ENCODE measurements at places on chromosomes 5 and 9. TPM values are rescaled to one million over a fixed set of nuclear protein-coding genes. Genes with fewer than 3 reads are reported as not detected.

The NFIL3 gene
- 41.5 TPM for polyA plus RNA-seq

The GFI1B gene
- polyA plus RNA-seq: 0.77 TPM

The GARIN3 gene
- not detected for polyA plus RNA-seq

The CKMT2 gene
- polyA plus RNA-seq: 5.6 TPM

DNA sequence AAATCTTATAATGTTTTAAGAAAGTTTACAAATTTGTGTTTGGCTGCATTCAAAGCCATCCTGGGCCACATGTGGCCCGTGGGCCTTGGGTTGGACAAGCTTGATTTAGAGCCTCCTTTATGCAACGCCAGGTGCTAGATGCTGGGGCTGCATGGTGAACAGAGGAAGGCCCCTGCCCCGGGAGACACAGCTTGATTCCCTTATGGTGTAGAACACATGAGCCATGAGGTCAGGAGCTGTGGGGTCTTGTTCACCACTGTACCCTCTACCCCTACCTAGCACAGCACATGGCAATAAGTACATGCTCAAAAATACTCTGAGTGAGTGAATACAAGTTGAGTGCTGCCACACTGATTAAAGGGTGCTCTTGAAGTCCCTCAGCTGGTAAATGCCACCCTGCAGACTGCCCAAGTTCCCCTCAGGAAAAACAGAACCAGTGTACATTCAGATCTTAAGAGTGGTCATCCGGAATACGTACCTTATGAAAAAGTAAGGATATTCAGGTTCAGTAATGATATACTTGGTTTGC is 71.9 kb downstream of the ARRDC3 start:
- H3K4me3 ChIP-seq: no peak overlapping the region
- peaks cover 83% of the 10 kb centered on the region for H3K4me1 ChIP-seq
- H3K27me3 ChIP-seq: no peaks in the 10 kb centered on the region
- H3K36me3 ChIP-seq: no peaks in the 10 kb centered on the region

DNA sequence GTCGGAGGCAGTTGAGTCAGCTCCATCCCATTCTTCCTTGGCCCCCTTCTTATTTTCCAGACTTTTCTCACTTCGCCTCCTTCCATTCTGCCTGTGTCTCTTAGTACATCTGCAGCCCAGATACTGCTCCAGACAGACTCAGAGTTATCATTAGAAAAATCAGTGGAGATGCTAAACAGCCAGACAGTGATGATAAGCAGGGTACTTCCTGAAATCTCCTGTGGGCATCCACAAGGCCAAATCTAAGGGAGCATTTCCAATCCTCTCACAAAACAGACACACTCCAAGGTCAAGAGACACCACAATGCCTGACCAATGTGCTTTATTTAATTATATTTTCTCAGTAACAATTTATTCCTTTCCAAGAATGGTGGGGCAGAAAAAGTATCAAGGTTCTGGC is 14.5 kb upstream of the RLN1 start:
- H3K27ac ChIP-seq: no peak overlapping the region

DNA sequence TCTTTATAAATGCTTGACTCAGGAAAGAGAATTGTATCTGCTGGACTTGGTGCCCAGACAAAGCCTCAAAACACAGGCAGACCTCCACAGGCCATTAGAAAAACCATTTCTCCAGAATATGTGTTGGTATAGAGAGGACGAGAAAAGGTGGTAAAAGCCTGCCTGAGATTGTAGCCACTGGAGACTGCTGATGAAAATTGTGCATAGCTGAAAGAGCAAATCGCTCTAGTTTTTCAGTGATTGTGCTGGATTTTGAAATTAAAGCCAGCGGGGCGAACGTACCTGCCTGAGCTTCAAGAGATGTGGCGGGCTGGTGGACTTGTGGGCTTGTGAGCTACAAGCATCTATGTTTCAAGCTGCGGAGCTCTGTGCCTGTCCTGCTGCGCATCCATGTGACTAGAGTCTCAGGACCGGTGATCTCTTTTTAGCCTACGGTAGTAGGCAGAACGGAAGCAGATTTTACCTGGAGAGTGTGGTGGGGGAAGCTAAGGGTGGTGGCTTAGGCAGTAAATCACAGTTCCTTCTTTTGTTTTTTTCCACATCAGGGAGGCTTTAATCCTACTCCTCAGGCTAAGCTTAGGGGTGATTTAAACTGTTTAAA is 193.6 kb downstream of the SREK1 start:
- H3K27me3 ChIP-seq: no peaks in the 10 kb centered on the region
- H3K4me3 ChIP-seq: no peak overlapping the region
- H3K27ac ChIP-seq: no peak overlapping the region
- no peak for DNase-seq

DNA sequence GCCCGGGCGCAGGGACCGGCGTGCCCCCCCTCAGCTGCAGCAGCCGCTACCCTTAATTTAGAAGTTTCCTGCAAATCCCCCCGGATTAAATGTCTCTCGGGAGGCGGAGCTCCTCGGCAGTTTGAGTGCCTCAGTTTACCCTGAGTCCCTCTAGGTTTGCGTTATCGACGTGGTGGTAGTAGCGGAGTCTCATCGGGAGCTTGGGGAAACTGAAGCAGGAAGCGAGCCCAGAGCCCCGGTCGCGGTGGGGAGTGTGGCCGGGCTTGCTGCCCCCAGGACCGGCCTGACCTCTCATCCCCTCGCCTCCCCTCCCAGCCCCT is 529 bp upstream of the TPM2 start:
- H3K27ac ChIP-seq: peak overlapping the region; percentile 87
- peaks cover 4% of the 10 kb centered on the region for H3K4me1 ChIP-seq
- H3K27me3 ChIP-seq: no peaks in the 10 kb centered on the region
- H3K4me3 ChIP-seq: peak overlapping the region; percentile 68
- H3K36me3 ChIP-seq: no peaks in the 10 kb centered on the region

GRCh38 chr9:1298046-1298445 is 247.9 kb downstream of the DMRT2 start:
- H3K27ac ChIP-seq: no peak overlapping the region
- no peaks in the 10 kb centered on the region for H3K36me3 ChIP-seq
- H3K27me3 ChIP-seq: no peaks in the 10 kb centered on the region
- no peaks in the 10 kb centered on the region for H3K4me1 ChIP-seq

- H3K27me3 ChIP-seq: no peaks in the 10 kb centered on the region
- H3K27ac ChIP-seq: no peak overlapping the region
- no peaks in the 10 kb centered on the region for H3K4me1 ChIP-seq
- no peaks in the 10 kb centered on the region for H3K36me3 ChIP-seq
- no peak for DNase-seq
These were observed 14.1 kb upstream of the SFXN1 start for GRCh38 chr5:175464074-175464941.

GRCh38 chr9:68515326-68516017 is 25.2 kb downstream of the TMEM252 start:
- DNase-seq: no peak
- H3K27me3 ChIP-seq: no peaks in the 10 kb centered on the region
- peaks cover 4% of the 10 kb centered on the region for H3K4me1 ChIP-seq
- H3K27ac ChIP-seq: no peak overlapping the region

- DNase-seq: peak; percentile 17
- no peak overlapping the region for H3K4me3 ChIP-seq
- no peaks in the 10 kb centered on the region for H3K27me3 ChIP-seq
- H3K36me3 ChIP-seq: no peaks in the 10 kb centered on the region
- peaks cover 18% of the 10 kb centered on the region for H3K4me1 ChIP-seq
- no peak overlapping the region for H3K27ac ChIP-seq
These were observed 43.3 kb downstream of the DOCK8 start for GRCh38 chr9:257957-258356.

GRCh38 chr9:73995836-73996235 is 501.3 kb upstream of the RORB start:
- H3K36me3 ChIP-seq: no peaks in the 10 kb centered on the region
- no peaks in the 10 kb centered on the region for H3K4me1 ChIP-seq
- DNase-seq: no peak
- no peaks in the 10 kb centered on the region for H3K27me3 ChIP-seq

DNA sequence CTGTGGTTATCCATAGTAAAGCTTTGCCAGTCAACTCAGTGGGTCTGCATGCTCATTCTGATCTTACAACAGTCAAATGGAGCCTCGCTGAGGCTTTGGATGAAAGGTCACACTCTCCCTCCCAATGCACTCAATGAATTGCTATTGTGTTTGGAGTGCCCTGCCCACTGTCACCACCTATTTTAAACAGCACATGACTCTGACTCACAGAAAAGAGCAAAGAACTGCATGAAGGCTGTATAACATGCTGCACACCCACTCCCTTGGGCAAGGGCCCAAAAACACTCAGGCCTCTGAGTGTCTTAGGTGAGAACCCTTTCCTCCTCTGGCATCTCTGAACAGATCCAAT is 118.7 kb upstream of the CCDC112 start:
- H3K4me1 ChIP-seq: peaks cover 19% of the 10 kb centered on the region
- H3K4me3 ChIP-seq: no peak overlapping the region
- no peaks in the 10 kb centered on the region for H3K27me3 ChIP-seq
- peak overlapping the region; percentile 69 for H3K27ac ChIP-seq
